Stimulated activated naive CD4-positive, alpha-beta T cell (primary cell): ENCODE measurements at places on chromosomes 3 and 15.

DNA sequence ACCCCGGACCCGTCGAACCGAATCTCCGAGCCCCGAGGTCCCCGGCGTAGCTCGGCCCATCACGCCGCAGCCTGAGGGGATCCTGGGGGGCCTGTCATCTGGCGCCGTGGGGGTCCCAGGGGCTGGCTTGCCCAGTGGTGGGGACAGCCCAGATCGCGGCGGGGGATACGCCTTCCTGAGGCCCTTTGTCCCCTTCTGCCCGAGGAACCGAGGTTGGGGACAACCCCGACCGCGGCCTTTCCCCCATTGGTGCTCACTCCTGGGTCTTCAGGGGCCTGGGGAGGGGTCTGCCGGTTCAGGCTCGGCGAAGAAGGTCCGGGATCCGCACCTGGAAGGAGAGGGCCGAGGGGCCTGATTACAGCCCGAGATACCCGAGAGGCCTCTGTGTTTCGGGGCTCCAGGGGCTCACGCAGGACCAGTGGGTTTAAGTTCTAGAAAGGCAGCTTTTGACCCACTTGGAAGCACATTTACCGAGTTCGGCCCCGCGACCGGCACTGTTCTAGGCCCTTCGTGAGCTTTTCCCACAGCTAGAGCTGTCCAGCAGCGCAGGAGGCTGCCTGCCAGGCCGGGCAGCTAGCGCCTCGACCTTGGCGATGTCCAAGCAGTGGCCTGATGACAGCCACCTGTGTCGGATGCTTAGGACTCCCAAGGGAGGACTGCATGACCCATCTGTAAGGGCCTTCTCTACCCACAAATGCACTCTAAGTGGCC lies 504 bp downstream of the ABHD2 start:
- DNase-seq: no peak

DNA sequence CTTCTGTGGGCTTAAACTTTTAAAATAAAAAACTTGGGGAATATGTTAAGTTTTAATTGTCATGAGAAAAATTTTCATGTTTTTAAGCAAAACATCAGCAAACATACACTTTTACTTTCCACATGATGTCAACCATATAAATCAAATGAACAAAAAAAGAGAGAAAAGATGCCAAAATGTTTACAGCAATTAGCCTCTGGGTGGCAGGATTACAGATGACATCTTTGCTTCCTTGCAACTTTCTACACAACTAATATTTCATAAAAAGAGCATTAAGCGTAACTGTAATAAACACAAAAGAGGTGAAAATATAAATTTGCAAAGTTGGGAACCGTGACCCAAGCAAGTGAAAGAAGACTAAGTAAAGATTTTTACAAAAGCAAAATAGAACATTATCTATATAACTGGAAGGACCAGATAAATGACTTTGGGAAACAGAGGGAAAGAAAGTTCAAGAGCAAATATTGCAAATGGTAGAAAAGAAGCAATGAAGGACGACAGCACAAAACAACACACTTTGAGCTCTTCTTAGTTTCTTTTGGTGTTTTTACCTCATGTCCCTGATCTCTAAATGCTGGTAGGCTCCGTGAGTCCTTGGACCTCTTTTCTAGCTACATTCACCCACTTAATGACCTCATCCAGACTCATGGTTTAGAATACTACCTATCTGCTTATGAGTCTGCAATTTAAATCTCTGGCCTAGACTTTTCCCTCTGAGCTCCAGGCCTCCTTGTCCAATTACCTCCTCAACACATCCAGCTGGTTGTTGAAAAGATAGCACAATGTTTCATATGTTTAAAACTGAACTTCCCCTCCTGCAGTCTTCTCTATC lies 9.4 kb downstream of the TP53BP1 start:
- peak; percentile 17 for DNase-seq

- no peak for DNase-seq
Observed at GRCh38 chr15:73946046-73946721, 19.9 kb downstream of the LOXL1 start.

DNA sequence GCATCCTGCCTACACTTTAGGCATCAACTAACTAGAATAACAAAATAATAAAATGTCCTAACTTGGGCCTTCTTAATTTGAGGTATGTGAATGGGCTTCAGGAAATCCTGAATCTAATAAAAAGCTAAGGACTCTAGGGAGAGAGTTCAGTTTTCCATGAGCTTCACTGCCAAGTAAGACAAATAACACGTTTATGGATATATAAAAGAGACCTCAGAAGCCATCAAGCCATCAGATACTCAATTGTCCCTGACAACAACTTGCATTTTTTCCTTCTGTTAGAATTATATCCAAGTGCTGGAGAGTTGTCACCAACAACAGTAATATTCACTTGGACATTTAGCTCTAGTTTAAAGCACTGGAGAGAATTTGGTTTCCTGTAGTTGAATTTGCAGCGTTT lies 102.4 kb upstream of the IGSF10 start:
- no peak for DNase-seq

GRCh38 chr15:40055576-40056293 lies 16.8 kb upstream of the SRP14 start:
- DNase-seq: peak; percentile 40

- DNase-seq: no peak
Observed at GRCh38 chr3:25564075-25564474, 100.6 kb downstream of the TOP2B start.

DNA sequence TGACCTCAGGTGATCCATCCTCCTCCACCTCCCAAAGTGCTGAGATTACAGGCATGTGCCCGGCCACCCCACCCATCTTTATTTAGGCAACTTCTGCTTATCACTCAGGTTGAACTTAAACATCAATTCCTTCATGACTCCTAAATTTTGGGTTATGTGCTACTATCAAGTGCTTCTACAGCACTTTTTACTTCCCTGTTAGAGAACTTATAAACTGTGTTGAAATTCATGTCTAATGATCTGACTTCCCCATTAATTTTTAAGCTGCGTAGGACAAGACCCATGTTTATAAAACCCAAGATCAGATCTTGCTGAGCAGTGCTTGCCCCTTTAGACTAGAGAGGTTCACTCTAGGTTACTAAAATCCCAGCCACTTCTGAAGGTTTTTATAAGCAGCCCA lies 266.2 kb upstream of the TPRG1 start:
- DNase-seq: no peak
